Astrocyte (in vitro differentiated cells and primary cell): ENCODE measurements at places on chromosomes 7 and 10. TPM values are rescaled to one million over a fixed set of nuclear protein-coding genes. Genes with fewer than 3 reads are reported as not detected.

The AASS gene
- total RNA-seq, result 13.9 and 15.6 TPM in 2 replicates

DNA sequence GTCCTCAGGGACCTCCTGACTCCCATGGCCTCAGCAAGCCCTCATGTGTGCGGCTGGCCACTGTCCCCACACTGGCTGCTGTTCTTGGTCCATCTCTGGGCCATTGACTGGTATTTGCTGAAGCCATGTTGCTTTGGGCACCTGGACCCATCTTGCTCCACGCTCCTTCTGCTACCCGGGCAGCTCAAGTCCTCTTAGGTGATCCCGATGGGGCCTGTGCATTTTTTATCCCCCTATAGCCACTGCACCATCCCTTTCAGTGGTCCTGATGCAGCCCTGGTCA, 16.7 kb downstream of the RAMP3 start:
- no peak for DNase-seq

GRCh38 chr7:127768241-127768640, 116.2 kb downstream of the SND1 start:
- DNase-seq, result peak; percentile 62

The CXCL12 gene
- total RNA-seq, result 23.7 and 48.2 TPM in 2 replicates

GRCh38 chr10:8072211-8072610, 17.7 kb downstream of the GATA3 start:
- no peak for DNase-seq

The PAPOLB gene
- total RNA-seq, result not detected in 2 replicates

DNA sequence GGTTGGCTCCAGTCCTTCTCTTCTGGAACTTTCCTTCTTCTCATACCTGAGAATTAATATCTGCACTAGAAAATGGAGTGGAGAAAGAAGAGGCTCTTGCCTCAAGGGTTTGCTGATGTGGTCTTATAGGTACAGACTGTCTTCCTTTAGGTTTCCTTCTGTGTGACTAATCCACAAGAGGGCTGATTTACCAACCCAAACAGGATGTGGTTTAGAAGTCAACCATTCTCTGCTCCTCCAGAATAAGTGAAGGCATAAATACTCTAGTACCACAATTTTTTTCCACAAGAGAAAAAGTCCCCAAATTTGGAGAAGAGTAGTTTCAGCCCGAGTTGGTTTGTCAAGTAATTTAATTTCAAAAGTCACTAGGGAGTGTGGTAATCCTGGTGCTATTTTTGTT, 85.8 kb downstream of the NRP1 start:
- peak; percentile 96 for DNase-seq

GRCh38 chr7:80014511-80014910, 120.1 kb upstream of the GNAI1 start:
- DNase-seq, result peak; percentile 63

DNA sequence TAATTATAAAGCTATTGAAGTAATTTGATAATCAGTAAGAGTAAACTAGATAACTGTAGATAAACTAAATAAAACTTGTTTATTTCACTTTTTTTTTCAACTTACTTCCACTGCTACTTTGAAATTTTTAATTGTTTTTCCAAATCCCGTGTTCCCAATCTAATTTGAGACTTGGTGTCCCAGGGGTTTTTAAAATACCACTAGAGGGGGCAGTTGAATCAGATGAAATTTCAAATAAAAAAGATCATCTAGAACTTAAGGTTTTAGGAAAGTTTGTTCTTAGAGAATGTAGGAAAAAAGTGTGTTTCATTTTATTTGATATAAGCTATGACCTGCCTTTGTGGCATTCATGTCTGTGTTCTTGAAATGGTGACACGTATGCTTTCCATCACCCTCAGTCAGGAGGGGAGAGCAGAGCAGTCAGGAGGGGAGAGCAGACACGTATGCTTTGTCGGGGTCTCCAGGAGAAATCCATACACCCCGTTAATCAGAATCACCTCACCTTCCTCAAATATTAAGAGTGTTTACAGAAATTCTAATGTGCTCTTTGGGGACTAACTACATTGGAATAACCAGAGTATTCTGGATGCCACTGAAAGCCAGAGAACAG, 49.9 kb downstream of the C10orf67 start:
- no peak for DNase-seq

DNA sequence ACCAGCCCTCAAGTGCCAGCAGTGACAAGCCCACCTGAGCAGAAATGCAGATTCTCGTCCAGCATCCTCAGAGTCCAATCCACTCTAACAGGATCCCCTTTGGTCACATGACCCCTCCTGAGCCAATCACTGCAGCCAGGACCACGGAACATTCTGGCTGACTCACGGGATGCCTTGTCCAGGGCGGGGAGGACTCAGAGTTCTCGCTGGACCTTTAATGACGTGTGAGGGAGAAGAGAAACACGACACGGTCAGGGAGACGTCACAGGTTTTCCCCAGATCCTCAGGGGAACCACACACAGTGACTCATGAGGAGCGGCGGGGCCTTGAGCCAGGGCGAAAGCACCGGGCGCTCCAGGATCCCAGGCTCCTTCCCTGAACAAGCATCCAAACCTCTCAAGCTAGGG, 155.7 kb downstream of the PTPRN2 start:
- peak; percentile 30 for DNase-seq

- no peak for DNase-seq
Observed at GRCh38 chr7:58086461-58086860, 636.5 kb downstream of the ZNF716 start.

The COL13A1 gene
- total RNA-seq, result 0.65 and 0.86 TPM in 2 replicates

DNA sequence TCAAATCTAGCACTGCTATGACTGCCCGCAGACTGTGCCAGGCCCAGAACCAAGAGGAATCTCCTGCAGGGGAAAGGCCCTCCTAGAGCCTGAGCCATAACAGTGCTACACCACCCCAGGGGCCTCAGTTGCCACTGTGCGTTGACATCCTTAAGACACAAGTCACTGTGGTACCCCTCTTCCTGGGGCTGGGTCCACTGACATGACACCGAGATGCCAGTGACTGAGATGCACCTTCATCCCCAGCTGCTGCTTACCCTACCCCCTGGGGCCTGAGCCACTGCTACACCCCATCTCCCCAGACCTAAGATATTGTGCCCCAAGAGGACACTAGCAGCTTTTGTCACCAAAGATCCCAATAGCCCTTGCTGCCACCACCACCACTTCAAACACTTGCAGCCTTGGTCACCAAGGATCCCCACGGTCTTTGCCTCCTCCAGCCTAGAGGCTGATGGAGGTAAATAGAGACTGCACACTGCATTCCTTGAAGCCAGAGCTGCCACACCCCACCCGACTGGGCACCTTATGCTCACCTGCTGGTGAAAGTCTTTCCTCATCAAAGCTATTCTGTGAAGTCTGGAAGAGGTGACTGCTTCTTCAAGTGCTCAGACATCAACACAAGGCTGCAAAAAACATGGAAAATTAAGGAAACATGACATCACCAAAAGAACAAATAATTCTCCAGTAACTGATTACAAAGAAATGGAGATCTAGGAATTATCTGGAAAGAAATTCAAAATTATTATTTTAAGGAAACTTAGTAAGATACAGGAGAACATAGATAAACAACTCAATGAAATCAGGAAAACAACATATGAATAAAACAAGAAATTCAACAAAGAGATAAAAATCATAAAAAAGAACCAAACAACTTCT, 40.4 kb upstream of the SHH start:
- DNase-seq, result no peak

The HOXA6 gene
- not detected in 2 replicates for total RNA-seq

DNA sequence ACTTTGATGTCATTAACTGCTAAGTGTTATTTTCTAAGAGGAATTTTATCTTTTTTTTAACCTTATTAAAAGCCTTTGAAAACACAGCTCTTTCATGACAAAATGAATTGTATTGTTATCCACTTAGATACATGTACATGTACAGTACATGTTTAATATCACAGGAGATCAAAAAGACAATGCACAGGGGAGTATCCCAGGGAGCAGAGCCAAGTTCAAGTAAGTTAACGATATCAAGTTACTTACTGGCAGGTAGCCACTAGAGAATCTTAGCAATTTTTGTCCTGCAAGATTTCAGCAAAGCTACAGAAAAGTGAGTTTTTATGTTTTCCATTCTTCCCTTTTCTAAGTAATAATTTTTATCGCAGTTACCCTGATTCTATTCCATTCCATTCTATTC, 33.9 kb upstream of the ARL4A start:
- DNase-seq, result peak; percentile 42

The SEM1 gene
- 47.6 and 50.8 TPM in 2 replicates for total RNA-seq

GRCh38 chr10:69891057-69891617, 89.4 kb downstream of the COL13A1 start:
- no peak for DNase-seq

- DNase-seq, result no peak
Observed at GRCh38 chr10:101772895-101773761, 2.8 kb downstream of the FGF8 start.

GRCh38 chr10:63454631-63455030, 11.1 kb downstream of the JMJD1C start:
- no peak for DNase-seq

DNA sequence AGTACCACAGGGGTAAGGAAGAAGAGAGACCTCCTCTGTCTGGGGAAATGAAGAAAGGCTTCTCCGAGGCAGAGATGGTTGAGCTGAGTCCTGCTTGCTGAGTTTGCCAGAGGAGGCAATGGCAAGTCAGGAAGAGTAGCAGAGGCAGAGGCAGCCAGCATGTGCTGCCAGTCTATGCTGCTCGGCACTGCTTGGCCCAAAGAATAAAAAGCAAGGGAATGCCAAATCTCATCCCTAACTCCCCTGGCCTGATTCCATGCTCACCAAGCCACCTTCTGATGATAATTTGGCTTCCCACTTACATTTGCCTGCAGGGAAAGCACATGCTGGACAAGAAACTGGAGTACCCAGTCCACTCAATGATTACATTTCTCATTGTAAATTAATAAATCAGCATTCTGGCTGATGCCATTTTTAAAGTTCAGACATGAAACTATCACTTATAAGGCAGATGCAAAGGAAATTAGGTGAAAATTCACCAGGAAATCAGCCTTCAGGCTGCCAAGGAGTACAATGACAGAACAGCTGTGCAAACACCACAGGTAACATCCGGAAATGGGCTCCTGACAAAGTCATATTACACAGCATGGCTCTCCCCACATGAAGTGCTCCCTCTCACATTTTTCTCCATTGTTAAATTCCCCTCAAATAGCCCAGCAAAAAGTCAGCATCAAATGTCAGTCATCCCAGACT, 245.9 kb downstream of the MTERF1 start:
- no peak for DNase-seq

The GLI3 gene
- 22.1 and 27.7 TPM in 2 replicates for total RNA-seq

GRCh38 chr7:18087026-18087686, 59.5 kb upstream of the PRPS1L1 start:
- DNase-seq, result peak; percentile 15
